ENCODE measurements at places on chromosomes 1 and 21.

DNA sequence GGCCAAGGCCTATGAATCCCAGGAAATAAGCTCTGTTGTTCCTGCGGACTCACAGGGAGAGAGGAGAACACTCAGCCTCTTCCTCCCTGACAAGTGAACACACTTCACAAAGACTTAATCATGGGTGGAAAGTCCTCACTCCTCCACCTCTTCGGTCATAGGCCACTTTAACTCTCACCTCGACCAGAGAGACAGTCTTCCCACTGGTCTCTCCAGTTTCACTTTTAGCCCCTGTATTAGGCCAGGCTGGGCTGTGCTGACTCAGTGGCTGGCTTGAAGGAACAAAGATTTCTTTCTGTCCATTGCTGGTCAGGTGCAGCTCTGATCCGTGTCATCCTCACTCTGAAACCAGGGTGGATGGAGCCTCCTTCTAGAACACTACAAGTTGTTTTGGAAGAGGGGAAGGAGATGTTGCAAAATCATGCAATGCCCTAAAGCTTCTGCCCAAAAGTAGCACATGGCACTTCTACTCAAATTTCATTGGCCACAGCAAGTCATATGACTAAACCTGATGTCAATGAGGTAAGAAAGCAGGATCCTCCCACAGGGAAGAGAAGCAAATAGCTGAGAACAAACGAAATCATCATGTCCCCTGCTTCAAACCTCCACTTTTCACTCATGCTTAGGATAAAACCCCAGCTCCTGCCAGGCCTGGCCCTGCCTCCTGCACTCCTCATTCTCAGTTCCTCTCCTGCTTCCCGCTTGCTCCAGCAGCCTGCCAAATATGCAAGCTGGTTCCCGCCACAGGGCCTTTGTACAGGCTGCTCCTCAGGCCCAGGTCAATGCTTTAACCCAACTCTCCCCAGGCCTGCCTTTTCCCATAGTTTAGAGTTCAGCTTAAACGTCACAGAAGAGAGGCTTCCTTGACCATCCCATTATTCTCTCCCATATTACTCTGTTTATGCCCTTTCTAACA, 150.5 kb upstream of the RUNX3 start:
- DNase-seq, result no peak

GRCh38 chr1:93471911-93472310, 24.0 kb downstream of the FNBP1L start:
- DNase-seq, result no peak

GRCh38 chr21:37878946-37879660, 37.2 kb downstream of the KCNJ6 start:
- no peak for DNase-seq

- no peak for DNase-seq
Observed at GRCh38 chr1:93659822-93660503, 21.7 kb downstream of the BCAR3 start.

GRCh38 chr1:118978914-118979701, 9.0 kb downstream of the TBX15 start:
- no peak for DNase-seq

- DNase-seq, result no peak
Observed at GRCh38 chr1:25672763-25673409, 56.3 kb downstream of the MAN1C1 start.

- DNase-seq, result no peak
Observed at GRCh38 chr1:147252540-147252939, 10.1 kb downstream of the CHD1L start.

DNA sequence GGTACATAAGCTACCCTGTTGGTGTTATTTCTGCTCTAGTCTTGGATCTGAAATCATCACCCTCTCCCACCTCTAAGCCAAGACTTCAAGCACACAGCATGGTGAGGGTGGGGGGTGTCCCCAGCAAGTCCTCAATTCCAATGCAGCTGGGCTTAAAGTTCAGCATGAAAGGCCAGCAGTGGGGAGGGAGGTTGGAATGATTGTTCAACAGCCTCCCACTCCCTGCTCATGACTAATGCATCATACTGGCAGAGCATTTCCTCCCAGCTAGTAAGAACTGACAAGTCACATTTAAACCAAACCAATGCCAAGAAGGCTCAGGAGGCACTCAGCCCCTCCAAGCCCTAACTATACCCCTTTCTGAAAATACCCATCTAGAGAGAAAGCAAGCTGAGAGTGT, 50.1 kb downstream of the TIAM1 start:
- no peak for DNase-seq

GRCh38 chr1:35288761-35289160, 20.3 kb downstream of the ZMYM4 start:
- no peak for DNase-seq

DNA sequence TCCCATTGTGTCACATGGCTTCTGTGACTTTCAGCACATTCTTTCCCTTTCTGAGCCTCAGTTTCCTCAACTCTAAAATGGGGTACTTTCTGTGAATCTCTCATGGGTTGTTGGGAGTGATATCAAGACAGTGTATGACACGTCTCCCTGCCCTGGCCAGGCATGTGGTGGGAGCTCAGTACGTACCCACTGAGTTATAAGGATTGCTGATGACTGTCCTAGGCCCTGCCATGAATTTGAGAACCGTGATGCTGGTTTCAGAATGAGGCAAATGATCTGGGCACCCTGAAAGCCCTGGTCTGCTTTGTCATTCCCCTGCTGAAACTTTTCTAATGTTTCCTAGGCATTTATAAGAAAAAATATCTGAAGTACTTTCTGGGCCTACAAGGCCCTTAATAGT, 3.6 kb downstream of the ZNF362 start:
- no peak for DNase-seq

GRCh38 chr1:24321697-24322469, 2.7 kb downstream of the GRHL3 start:
- no peak for DNase-seq

GRCh38 chr1:236090741-236091147, 25.9 kb upstream of the NID1 start:
- no peak for DNase-seq

GRCh38 chr1:205998457-205999241, 4.5 kb downstream of the RAB7B start:
- DNase-seq, result no peak

DNA sequence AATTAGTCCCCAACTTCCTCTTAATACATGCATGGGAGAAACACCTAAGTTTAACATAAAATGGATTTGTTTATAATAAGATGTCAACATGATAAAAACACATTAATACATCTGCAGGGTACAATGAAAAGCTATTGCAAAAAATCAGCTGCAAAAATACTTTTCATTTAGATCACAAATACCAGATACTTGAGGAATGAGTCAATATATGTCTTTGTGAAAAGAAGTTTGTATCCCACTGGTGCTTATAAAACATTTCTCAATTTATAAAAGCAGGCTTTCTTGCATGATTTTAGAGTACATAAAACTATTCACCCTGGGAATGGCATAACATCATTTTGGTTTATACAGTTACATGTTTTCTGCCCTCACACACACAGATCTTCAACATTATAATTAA, 18.6 kb upstream of the PRKAA2 start:
- DNase-seq, result no peak

DNA sequence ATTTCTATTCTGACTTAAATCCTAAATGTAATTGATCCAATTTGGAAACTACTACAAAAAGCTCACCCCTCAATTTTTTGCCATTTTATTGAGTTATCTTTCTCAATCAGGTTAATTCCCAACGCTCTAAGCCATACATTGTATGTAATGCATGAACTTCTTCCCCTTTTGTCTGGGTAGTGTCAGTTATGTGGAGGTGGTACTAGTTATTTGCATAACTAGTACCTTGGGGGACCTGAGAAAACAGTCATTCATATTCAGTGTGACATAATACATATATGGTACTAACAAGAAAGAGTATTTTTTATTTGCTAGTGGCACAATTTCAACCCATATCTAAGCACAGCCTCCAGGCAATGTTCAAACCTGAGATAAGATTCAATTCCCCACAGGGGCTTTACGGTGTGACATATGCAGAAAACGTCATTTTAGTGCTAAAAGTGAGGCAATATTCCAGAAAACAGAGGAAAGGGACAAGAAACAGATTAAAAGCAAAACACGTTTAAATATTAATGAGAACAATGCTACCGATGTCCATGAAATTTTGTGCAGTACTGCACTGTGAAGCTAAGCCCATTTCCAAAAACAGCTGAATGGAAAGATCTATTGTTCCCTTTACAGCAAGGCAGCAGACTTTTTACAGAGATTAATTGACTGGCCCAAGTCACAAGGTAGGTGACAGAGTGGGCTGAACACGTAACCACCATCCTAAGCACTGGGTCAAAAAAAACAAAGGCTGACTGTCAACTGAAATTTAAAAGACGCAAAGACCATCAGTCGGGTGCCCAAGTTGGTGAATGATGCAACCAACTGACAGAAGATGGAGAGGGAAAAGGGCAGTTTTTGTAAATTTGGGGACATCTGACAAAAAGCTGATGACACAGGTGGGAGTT, 1.4 kb downstream of the HLCS start:
- no peak for DNase-seq

DNA sequence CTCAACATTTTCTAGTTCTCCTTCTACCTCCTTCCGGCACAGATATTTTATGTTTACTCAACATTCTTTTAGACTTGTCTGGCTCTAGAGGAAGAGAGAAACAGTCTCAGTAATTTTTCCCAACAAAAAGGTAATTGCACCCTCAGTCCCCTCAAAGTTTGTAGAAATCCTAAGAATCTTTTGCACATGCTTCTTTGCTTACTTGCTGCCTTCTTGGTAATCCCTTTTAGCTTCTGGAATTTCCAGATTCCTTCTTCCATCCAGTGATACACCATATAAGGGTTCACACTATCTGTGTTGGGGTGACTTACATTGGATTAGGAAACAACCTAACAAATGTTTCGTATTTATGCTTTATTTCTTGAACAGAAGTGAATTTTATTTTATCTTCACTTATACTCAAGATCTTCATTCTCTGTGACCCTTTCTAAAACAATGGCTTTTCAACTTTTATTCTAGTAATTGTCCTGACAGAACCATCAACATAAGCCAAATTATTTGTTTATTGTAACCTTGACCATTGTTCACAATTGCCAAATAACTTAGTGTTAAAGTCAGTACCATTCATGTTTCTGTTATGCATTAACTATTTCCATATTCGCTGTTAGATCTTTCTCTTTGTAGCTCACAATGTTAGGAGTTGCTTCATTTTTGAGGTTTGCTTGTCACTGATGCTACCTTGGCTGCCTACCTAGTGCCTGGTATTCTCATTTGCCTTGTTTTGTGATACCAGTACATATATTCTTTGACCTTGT, 238.1 kb downstream of the HMCN1 start:
- no peak for DNase-seq

- DNase-seq, result no peak
Observed at GRCh38 chr21:46052703-46053651, 44.9 kb upstream of the COL6A2 start.

- no peak for DNase-seq
Observed at GRCh38 chr1:1430992-1431844, 4.3 kb upstream of the VWA1 start.

GRCh38 chr1:167720965-167721616, 691 bp upstream of the MPZL1 start:
- DNase-seq, result no peak

DNA sequence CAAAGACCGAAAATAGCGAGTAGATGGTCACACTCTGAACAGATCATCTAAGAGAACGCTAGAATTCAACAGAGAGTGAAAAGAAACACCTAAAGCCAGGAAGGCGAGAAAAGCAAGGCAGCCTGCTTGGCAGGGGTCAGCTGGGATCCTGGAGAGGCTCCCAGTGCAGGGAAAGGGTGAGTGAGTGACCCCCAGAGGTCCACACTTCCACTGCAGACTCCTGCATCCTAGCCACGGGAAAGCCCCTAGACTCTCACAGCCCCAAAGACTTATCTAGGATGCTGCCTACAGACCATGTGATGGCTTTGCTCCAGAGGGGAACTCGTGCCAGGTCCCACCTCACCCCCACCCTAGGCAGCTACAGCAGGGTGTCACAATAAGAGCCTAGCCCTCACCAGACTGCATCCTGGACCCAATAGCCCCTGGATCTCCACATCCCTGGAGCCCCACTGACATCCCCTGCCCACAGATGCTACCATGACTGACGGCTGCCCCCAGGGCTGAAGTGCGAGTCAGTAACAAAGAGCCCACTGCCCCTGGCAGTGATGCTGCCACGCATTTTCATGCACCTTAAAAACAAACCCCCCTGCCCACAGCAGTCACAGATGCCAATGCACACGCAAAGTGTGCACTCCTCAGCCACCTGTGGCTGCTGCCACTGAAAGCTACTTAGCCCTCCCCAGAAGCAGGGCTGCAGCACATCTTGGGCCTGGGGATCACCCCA, 62.2 kb downstream of the PSMG1 start:
- DNase-seq, result no peak

GRCh38 chr1:40877698-40878097, 15.5 kb upstream of the CITED4 start:
- no peak for DNase-seq

- DNase-seq, result no peak
Observed at GRCh38 chr1:117572546-117572945, 33.3 kb upstream of the TENT5C start.

DNA sequence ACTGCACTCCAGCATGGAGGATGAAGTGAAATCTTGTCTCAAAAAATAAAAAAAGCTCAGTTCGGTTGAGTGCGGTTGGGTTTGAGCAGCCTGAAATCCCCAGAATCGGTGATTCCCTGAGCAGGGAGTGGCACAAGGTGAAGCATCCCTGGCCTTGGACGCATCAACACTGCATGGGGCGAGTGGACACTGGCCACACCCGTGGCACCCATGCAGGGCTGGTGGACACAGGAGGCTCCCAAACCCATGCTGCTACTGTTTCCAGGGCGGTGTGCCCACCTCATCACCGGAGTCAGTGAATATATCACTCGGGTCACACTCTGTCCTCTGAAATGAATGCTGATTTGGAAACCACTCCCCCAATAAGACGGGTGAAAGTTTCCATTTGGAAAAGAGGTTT, 53.4 kb upstream of the ACTRT2 start:
- DNase-seq, result no peak

DNA sequence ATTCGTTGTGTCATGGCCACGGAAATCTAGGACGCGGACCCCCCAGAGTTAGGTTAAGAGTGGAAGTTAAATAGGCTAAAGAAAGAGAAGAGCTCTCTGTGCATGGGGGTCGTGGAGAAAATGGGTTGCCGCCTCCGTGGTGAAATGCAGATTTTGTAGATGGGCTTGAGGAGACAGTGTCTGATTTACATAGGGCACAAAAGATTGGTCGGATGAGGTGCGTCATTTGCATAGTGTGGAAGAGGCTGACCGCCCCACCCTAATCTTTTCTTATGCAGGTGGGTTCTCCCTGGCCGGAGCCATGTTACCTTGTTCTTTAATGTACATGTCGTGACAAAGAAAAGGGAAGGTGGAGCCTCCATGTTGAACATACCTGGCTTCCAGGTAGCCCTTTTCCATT, 14.3 kb upstream of the SLC5A9 start:
- DNase-seq, result no peak

- no peak for DNase-seq
Observed at GRCh38 chr21:32916522-32917099, 109.1 kb upstream of the OLIG2 start.

- DNase-seq, result no peak
Observed at GRCh38 chr1:27518808-27519207, 28.8 kb upstream of the WASF2 start.

DNA sequence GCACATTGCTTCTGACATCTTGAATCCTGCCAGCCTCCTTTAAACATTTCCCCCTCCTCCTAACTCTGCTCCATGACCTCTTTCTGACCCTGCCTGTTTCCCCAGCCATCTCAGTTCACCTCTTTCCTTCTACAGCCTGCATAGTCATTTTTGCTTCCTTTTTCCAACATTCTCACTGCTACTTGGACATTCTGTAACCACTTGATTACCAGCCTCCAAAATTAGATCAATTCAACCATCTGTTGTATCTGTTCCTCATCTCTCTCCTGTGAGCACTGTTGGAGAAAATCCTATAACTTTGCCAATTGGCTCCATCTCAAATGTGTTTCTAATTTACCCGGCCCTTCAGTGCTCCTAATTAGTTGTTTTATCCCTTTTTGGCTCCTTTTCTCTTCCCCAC, 27.5 kb upstream of the GPR88 start:
- DNase-seq, result no peak

Data from NCI-H2081 treated with DMSO at 0.1 percent for 48 hours (cell line).